ENCODE measurements at places on chromosomes 4 and X. TPM values are rescaled to one million over a fixed set of nuclear protein-coding genes. Genes with fewer than 3 reads are reported as not detected.

Gene VCX3B
- total RNA-seq: not detected

Gene CLIC2
- 5.1 TPM for total RNA-seq

Gene ZFX
- 111 TPM for total RNA-seq

Gene NDUFC1
- 38.2 TPM for total RNA-seq

Gene DTHD1
- total RNA-seq: not detected

Gene HERC5
- total RNA-seq: 1.3 TPM

Gene DCAF8L2
- not detected for total RNA-seq

Gene TCEAL5
- total RNA-seq: not detected

Gene HAUS7
- total RNA-seq: 11.0 TPM

Gene TGIF2LX
- not detected for total RNA-seq

Gene SCD5
- total RNA-seq: 12.4 TPM

All from articular chondrocyte of knee joint (primary cell).